Glutamatergic neuron (in vitro differentiated cells): ENCODE measurements at places on chromosomes 11 and 22.

- no peak for DNase-seq
Measured at GRCh38 chr11:17224727-17225126, 16.9 kb upstream of the PIK3C2A start.

DNA sequence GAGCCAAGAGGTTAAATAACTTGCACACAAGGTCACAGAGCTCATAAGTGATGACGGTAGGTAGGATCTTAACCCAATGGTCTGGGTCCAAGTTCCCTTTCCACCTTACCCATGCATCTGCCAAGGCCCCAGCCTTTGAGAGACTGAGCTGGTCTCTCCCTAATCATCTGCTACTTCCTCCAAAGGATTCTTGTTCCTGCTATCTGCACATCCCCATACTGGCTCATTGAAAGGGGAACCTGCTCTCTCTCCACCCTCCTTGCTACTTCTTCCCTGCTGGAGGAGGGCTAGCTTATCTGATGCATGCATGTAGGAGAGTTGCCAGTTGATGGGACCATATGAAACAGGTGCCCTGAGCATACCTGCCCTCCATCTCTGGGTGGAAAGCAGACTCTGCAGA, 47.7 kb downstream of the COMMD9 start:
- DNase-seq: no peak

DNA sequence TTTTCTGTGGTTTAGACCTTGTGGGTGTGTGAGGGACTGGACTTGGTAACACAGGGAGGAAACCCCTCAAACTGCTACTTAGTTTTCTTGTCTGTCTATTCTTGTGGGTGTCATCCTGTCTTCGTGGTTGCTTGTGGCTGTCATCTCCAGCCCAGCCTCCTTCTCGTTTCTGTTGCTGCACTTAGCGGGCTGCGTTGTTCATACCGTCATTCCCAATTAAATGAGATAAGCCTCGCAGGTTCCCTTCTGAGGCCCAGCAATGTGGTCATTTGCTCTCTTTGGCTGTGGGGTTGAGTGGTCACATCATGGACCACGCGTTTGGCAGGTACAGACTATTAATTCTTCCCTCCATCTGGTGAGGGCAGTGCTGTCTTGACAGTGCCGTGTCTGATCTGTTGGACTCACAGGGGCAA, 18.8 kb downstream of the PANX1 start:
- no peak for DNase-seq

GRCh38 chr11:14907411-14908213, 15.6 kb upstream of the CYP2R1 start:
- DNase-seq: peak; percentile 85

DNA sequence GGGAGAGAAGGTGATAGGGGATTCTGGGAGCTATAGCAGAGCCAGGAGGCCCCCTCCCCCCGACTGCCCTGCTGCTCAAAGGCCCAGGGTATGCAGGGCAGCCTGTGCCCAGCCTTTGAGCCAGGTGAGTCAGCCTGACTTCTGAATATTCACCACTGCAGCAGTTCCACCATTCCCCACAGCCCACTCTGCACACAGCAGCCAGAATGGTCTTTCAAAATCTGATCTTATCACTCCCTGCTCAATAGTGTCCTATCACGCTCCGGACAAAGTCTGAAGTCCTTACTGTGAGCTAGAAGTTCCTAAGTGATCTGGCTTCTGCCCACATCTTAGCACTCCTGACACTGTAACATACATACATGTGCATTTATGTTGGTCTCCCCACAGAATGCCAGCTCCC, 111.7 kb downstream of the BUD13 start:
- DNase-seq: no peak

DNA sequence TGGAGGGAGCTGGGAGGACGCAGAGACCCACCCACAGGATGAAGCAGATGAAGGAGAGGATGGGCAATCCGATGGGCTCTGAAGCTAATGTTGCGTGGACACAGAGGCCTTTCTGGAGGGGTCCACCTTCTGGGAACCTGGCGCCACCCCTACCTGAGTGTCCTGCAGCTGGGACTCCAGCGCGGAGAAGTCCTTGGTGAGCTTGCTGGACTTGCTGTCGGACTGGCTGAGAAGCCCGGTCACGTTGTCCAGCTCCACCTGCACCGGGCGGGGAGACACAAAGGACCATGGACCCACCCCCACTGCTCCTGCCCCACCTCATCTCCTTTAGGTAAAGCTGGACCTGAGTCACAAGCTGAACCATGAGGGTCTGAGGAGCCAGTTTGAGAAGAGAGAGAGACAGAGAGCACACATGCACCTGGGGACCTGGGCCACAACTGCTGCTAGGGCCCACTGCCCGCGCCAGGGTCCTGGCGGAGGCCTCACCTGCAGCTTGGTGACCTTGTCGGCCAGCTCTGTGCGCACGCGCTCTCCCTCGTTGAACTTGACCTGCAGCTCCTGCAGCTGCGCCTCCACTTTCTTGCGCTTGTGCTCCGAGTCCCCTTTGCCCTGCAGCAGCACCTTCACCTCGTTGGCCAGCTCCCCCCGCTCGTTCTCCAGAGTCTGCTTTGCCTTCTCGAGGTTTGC, 40.8 kb downstream of the APOL1 start:
- no peak for DNase-seq

DNA sequence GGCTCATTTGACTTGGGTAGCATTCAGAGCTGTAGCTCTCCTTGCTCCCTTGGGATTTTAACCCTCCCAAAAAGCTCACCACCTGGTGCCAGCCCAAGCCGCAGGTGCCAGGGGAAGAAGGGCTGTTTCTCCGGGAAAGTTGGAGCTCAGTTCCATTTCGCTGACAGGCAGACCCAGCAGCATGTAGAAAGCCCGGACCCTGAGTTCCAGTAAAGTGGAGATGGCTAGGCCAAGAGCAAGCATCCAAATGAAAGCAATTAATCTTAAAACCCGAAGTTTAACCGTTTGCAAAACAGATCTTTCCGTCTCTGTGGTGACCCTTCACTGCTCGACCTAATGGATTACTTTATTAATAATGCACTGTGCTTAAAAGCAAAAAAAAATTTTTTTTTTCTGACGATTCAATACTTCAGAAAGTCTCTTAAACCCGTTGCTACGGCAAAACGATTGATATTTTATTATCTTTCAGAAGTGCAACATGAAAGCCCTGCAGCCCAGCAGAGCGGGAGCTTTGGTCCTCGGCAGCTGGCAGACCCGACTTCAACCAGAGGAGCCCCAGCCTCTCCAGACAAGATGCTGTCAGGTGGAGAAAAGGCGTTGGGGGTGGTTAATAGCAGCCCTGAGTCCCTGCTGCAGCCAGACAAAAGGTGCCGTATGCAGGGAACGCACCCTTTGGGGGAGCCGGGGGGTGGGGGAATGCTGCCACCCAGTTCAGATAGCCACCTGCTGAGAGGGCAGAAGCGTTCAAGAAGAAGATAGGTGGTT, 3.3 kb downstream of the LMO1 start:
- DNase-seq: no peak

DNA sequence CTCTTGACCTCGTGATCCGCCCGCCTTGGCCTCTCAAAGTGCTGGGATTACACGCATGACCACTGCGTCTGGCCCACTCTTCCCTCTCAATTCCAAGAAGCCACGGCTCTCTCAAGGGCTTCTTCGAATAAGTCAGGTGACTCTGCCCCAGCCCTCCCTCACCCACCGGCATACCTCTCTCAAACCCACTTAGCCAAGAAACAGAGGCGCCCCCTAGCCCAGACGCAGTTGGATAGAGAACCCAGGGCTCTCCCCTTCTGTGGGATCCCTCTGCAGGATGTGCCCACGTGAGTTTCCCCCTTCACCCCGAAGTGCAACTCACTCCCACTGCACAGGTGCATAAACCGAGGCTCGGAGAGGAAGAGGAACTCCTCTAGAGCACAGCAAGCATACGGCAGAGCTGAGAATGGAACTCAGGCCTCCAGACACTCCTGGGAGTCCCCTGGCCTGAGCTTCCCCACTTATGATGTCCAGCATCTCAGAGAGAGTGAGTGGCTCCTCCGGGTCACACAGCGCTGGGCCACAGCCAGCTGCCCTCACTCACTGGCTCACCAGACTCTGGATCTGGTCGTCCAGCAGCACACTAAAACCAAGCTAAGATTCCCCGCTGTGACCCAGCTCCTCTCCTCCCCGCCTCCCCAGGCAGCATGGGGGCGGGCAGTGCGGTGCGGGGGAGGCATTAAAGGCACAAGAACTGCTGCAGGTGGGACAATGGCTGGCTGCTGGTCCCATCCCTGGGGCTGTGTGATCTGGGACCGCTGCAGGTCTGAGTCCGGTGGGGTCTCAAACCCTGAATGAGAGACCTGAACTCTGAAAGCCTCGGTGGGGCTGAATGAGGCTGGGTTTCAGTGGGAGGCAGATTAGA, 16.8 kb upstream of the RGL4 start:
- DNase-seq: no peak

- DNase-seq: no peak
Measured at GRCh38 chr11:107385361-107385981, 72.2 kb downstream of the CWF19L2 start.

GRCh38 chr22:41608386-41608785, 12.5 kb downstream of the DESI1 start:
- no peak for DNase-seq

DNA sequence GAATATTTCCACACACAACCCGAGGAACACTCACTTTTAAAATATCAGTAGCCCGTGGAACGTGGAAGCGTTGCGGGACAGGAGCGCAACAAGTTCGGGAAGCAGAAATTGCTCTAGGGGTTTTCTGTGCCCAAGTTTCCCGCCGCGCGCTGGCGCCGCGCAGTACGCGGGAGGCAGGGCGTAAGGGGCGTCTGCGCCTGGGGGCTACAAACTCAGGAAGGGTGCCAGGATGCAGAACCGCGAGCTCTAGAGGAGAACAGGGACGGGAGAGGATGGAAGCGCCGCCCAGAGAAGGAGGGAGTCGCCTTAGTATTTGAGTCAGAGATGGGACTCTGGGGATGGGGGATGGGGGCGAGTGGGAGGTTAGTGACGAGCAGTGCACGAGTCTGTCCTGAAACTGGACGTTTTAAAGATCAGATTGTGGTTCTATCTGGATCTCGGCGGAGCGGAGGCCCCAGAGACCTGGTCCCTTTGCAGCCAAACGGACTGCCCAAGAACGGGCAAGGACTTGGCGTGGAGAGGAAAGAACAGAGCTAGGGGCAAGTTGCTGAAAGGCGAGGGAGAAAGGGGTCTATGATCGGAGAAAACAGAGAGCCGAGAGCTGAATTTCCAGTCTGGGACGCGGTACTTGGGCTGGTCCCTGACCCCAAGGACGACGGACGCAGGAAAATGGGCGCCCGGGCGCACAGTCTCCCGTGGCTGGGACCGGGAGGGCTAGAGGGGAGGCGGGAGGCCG, 4.7 kb downstream of the BSX start:
- DNase-seq: peak; percentile 45

GRCh38 chr11:73404048-73404447, 27.8 kb downstream of the RELT start:
- peak; percentile 72 for DNase-seq

GRCh38 chr11:71200172-71200716, 52.1 kb downstream of the SHANK2 start:
- no peak for DNase-seq

DNA sequence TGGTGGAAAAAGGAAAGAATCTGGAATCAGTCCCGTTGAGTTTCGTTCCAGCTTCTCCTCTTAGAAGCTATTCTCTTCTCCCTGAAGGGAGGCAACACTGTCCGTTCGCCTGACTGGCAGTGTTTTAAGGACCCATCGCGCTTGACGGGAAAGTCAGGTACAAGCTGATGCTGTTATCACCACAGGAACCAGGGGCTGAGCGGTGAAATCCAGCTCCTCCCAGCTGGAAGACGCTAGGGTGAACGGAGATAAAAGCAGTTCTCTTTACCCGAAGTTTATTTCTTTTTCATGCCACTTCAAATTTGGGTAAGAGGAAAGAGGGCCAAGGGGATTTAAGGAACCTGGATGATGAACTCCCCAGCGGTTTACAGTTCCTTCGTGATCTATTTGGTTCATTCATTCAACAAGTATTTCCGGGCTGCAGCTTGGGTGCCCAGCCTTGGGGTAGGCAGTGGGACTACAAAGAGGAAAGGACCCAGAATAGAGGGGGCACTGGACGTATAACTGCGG, 551 bp upstream of the DEUP1 start:
- peak; percentile 23 for DNase-seq

- DNase-seq: peak; percentile 69
Measured at GRCh38 chr22:46267431-46268279, at the start of gene TTC38. TSS of gene TTC38 (plus strand) at chr22:46268008. CDS start at chr22:46268040, 32 bp downstream.

GRCh38 chr11:122040464-122040863, 75.6 kb downstream of the BLID start:
- no peak for DNase-seq

- DNase-seq: peak; percentile 77
Measured at GRCh38 chr22:45096256-45096907, 67.3 kb upstream of the NUP50 start.

- DNase-seq: no peak
Measured at GRCh38 chr11:94656968-94657367, 89.8 kb downstream of the PIWIL4 start.

- peak; percentile 77 for DNase-seq
Measured at GRCh38 chr22:50498322-50498890, 9.1 kb downstream of the LMF2 start.

DNA sequence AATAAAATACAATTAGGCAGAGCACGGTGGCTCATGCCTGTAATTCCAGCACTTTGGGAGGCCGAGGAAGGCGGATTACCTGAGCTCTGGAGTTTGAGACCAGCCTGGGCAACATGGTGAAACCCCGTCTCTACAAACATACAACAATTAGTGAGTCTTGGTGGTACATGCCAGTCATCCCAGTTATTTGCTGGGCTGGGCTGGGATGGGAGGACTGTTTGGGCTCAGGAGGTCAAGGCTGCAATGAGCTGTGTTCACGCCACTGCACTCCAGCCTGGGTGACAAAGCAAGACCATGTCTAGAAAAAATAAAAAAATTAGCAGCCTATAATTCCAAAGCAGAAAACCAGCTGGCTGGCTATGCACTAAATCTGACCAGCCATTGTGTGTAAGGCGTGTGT, 35.1 kb downstream of the APOL3 start:
- no peak for DNase-seq
